Tibial nerve (tissue), 4 donors: ENCODE measurements at places on chromosomes 11 and 22. TPM values are rescaled to one million over a fixed set of nuclear protein-coding genes. Genes with fewer than 3 reads are reported as not detected.

Gene ADAMTS15
- total RNA-seq, result 34.1 TPM

DNA sequence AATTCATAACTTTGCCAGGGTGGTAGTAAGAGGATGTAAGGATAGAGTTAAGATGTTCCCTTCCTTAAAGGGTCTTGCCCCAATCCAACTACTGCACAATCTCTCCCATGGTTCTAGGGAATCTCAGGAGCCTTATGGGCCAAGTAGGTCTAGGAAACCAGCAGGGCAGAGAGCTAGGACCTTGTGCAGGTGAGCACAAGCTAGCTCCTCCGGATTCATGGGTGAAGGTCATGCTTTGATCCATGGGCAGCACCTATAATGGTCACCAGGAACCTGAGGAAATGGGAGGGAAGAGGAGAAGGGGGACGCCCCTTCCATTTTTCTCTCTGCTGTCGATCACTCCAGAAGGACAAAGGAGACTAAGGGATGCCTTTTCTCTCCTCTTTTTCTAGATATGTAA lies 16.8 kb downstream of the KCNJ11 start:
- no peak for DNase-seq

Gene UCP3
- total RNA-seq, result 0.78 TPM

- no peak for DNase-seq
Observed at GRCh38 chr11:83533166-83533565, 247.0 kb upstream of the CCDC90B start.

- DNase-seq, result no peak
Observed at GRCh38 chr22:49197505-49197904, 630.2 kb downstream of the BRD1 start.

GRCh38 chr11:1770061-1770460 lies 6.3 kb upstream of the CTSD start:
- DNase-seq, result no peak

Gene CASP1
- total RNA-seq, result 9.2 TPM

DNA sequence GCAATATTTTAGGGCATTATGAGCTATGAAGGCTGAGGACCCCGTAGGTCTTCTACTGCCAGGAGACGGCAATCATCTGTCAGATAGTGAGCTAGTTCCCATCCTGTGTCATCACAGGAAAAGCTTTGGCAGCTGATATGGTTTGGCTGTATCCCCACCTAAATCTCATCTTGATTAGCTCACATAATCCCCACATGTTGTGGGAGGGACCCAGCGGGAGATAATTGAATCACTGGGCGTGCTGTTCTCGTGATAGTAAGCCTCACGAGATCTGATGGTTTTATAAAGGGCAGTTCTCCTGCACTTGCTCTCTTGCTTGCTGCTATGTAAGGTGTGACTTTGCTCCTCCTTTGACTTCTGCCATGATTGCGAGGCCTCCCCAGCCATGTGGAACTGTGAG lies 18.1 kb downstream of the CSRP3 start:
- no peak for DNase-seq

DNA sequence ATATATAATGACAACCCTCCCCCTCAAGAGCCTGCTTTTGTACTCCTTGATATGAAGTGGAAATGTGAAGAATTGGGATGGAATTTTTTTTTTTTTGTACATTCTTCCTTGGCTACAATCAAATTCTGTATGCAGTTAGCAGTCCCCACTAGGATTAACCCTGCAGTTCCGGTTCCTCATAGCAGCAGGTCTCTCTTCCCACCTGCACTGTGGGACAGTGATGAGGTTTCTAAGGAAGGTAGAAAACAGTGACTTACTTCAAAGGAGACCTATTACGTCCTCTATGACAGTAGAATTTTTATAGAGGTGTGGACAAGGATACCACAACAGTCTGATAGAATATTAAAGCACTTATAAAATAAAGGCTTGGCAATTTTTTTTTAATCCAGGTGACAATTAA lies 46.3 kb upstream of the ALKBH3 start:
- DNase-seq, result no peak

DNA sequence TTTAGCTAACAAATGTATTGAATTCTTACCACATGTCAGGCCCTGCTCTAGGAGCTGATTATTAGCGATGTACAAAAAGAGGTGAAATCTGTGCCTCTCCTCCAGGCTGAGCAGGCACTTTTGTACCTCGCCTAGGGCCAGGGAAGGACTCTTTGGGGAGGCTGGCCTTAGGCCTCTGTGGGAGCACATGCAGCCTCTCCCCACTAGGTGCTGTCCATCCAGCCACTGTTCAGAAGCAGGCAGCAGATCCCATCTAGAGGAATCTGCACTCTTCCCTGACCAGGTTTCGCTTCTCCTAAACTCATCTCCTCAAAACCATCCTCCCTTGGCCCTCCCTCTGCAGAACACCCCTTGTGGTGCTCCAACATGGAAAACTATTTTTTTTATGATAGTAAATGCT lies 51.9 kb upstream of the WT1 start:
- no peak for DNase-seq

GRCh38 chr11:89293965-89294679 lies 116.4 kb downstream of the TYR start:
- DNase-seq, result no peak

GRCh38 chr11:133123366-133123765 lies 408.9 kb downstream of the OPCML start:
- DNase-seq, result no peak

DNA sequence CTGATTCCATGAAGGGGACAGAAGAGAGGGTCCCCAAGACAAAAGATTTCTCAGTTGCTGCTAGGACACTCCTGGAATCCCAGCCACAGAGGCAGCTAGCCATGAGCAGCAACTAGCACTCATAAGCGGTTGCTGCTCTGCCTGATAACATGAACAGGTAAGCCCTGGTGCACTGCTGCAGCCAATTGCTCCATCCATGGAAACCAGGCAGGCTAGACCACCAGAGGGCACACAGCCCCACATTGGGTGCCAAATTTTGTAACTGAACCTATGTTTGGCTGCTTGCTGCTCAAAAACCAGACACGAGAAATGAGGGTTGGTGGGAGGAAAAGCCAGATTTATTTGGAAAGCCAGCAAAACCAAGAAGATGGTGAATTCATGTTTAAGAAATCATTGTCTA lies 21.9 kb upstream of the QSER1 start:
- no peak for DNase-seq

DNA sequence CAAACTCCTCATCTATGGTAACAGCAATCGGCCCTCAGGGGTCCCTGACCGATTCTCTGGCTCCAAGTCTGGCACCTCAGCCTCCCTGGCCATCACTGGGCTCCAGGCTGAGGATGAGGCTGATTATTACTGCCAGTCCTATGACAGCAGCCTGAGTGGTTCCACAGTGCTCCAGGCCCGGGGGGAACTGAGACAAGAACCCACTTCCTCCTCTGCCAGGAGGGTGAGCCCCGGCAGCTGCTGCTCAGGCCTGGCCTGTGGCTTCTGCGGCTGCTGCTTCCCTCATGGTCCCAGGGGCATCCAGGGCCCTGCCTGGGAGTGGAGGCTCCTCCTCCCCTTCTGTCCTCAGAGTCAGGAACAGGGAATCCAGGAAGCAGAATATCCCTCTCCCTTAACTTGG lies 98.4 kb downstream of the ZNF280B start:
- peak; percentile 14 for DNase-seq

Gene BAIAP2L2
- total RNA-seq, result 1.3 TPM

- DNase-seq, result no peak
Observed at GRCh38 chr11:9716275-9717039, 52.6 kb downstream of the SWAP70 start.

Gene SPDYC
- total RNA-seq, result not detected

Gene SLC35F2
- 15.5 TPM for total RNA-seq

- peak; percentile 71 for DNase-seq
Observed at GRCh38 chr11:59283825-59284772, 71.4 kb upstream of the MPEG1 start.

Gene KRTAP5-11
- total RNA-seq, result not detected

- no peak for DNase-seq
Observed at GRCh38 chr11:60959431-60959830, 7.5 kb upstream of the SLC15A3 start.

Gene KRTAP5-10
- not detected for total RNA-seq

DNA sequence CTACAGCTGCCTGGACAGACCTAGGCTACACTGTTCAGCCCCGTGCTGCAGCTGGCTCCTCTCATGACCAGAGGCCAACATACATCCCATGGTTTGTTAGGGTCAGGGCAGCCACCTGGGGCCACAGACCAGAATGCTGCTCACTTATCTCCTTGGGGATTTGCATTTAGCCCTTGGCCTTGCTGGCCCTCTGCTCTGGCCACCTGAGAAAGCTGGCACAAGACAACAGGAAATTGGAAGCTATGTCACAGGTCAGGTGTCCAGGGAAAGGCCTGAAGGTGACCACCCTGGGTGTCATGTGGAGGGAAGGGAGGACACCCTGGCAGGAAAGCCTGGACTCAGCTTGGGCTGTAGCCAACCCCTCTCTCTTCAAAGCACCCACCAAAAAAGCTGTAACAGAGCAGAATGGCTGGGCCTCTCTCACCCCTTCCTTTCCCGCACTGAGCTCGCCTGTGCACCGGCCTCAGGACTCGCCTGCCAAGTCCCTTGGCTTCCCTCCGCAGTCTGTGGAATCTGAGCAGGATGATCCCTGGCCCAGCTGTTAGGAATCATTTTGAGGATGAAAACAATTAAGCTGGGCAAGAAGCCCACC lies 86.3 kb downstream of the SNX19 start:
- peak; percentile 41 for DNase-seq

- DNase-seq, result no peak
Observed at GRCh38 chr11:35623621-35624168, 5.4 kb downstream of the FJX1 start.

GRCh38 chr11:11605821-11606450 lies 15.9 kb downstream of the GALNT18 start:
- no peak for DNase-seq

GRCh38 chr22:46767249-46767985 lies 5.0 kb downstream of the TBC1D22A start:
- no peak for DNase-seq

- DNase-seq, result no peak
Observed at GRCh38 chr11:72338741-72339140, 94.8 kb upstream of the PHOX2A start.

Gene GDPD4
- not detected for total RNA-seq

GRCh38 chr22:44596396-44597125 lies 98.5 kb upstream of the RTL6 start:
- DNase-seq, result no peak

Gene PPFIBP2
- total RNA-seq, result 110 TPM

GRCh38 chr11:94088906-94089305 lies 39.7 kb upstream of the PANX1 start:
- no peak for DNase-seq

DNA sequence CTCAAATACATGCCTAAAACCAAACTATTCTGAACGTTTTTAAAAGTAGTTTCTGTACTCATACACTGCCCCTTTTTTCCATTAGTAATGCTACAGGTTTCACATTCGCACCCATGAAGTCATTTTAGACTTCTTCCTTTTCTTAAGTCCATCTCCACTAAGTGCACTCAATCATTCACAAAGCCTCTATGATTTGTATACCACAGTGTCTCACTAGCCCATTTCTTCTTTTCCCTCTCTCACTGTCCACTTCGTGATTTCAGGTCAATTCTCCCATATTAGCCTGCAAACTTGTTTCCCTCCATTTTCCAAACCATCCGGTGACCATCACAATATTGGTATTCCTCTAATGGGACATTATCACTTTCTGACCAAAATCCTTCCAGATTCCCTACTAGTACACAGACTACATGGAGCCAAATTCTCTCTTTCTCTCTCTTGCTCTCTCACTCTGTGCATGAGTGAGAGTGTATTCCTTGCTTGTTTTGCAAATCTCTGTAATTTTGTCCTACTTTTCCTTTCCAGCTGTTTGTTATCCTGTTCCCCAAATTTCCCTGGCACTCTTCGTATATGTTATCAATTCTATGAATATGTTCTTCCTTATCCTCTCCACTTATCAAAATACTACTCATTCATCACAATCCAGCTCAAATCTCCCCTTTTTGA lies 3.4 kb upstream of the ZC3H12C start:
- no peak for DNase-seq

- DNase-seq, result peak; percentile 19
Observed at GRCh38 chr11:58028687-58029411, 1.9 kb upstream of the OR6Q1 start.

- DNase-seq, result no peak
Observed at GRCh38 chr11:17529844-17530185, 14.4 kb downstream of the USH1C start.

DNA sequence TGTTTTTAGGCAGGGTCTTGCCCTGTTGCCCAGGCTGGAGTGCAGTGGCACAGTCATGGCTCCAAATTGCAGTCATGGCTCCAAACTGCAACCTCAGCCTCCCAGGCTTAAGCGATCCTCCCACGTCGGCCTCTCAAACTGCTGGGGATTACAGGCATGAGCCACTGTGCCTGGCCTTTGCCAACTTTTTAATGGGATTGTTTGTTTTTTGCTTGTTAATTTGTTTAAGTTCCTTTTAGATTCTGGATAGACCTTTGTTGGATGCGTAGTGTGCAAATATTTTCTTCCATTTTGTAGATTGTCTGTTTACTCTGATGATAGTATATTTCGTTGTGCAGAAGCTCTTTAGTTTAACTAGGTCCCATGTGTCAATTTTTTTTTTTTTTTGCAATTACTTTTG lies 10.0 kb upstream of the SCGB1D1 start:
- DNase-seq, result no peak

GRCh38 chr22:30556388-30556787 lies 9.8 kb upstream of the SEC14L6 start:
- no peak for DNase-seq

DNA sequence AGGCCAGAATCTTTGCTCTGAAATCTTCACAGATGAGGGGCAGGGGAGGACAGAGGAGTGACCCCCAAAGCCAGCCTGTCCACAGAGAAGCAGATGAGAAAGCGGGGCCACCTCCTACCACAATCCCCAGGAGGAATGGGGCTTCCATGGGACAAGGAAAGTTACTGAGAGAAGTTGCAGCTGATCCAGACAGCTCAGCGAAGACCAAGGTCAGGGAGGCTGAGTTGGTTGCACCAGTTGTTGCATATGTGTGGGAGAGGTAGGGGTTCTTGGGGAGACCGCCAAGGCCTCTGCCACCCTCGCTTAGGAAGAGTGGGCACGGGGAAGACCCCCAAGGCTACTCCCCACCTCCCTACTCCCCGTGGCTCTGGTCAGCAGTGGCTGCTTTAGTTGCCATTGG lies 81.6 kb upstream of the EIF3D start:
- no peak for DNase-seq

GRCh38 chr11:88739524-88739923 lies 326.3 kb downstream of the GRM5 start:
- DNase-seq, result no peak

DNA sequence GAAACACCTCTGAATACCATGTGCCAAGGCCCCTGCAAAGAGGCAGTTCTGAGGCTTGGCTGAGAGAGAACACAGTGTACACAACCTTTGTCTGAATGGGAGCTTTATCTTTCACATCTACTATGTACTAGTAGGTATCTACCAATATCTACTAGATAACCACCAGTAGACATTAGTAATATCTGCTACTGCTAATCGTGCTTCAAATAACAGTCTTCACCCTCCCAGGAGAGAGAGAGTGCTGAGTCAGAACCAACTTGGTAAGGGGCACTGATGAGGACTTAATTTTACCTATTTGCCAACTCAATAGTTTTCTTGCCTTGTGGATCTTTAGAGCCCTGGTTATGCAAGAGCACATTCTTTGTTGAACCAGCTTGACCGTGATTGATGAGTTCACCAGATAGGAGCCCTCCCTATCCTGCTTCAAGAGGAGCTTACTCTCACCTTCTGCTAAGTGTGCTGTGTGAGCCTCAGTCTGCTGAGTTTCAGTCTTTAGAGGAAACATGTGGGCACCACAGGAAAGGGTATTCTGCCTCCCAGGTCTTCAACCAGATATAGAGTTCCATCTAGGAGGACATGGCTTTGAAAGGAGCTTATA lies 967.5 kb downstream of the NTM start:
- DNase-seq, result no peak

Gene ISX
- not detected for total RNA-seq
